ENCODE measurements at places on chromosomes 13 and 19.

- no peak for DNase-seq
Measured at GRCh38 chr13:45879666-45880065, 28.1 kb upstream of the SIAH3 start.

DNA sequence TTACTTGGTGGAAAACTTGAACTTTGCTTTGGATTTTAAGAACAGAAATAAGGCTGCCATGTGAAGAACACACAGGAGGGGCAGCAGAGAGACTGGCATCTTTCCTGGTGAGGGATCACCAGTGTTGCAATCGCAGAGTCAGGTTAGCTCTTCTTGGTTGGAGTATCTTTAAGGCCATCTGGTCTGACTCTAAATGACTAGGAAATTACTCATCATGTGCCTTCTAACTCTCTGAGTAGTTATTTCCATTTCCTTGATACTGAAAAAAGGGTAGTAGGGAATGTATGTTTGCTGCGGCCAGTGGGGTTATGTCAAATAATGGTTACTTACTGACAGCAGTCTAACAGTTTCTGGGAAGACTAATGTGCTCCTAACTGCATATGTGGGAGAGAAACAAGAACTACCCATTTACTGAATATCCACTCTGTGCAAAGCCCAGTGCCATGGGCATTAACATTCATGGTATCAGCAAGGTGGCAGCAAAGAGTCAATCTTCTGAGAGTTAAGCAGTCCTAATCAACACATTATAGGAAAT, 122.1 kb downstream of the COG6 start:
- no peak for DNase-seq

DNA sequence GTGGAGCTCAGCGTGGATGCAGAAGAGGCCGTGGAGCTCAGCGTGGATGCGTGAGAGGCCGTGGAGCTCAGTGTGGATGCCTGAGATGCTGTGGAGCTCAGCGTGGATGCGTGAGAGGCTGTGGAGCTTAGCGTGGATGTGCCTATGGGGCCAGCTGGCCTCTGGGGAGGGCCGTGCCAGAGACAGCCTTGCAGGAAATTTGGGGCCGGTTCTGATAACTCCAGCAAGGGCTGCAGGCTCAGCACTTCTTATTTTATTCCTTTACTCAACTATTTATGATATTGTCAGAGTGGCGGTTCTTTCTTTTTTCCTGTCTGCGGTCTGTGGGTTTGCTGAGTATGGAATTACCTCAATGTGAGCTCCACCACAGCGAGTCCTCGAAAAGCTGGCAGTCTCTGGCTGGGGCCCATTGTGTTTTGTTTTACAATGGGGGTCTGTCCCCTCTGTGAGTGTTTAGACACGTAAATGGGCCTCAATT, 17.8 kb upstream of the TMEM255B start:
- no peak for DNase-seq

GRCh38 chr19:9348253-9348652, 14.6 kb upstream of the ZNF177 start:
- DNase-seq = no peak

GRCh38 chr19:30272554-30272953, 99.6 kb upstream of the ZNF536 start:
- no peak for DNase-seq

DNA sequence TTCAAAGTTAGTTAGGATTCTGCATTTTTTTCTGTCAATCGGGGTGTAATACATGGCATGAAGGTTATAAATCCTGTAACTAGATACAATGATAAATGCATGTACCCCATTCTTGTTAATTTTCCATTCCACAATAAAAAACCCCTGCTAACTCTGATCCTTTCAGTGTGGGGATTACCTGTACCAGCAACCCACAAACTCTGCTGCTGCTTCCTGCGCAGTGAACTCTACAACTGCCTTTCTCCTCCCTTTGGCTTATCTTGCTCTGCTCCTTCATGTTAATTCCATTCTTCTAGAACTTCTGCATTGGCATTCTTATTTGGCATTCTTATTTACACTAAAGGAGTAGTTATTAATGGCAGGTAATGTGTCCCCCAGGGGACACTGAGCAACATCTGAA, 273.1 kb downstream of the KLF12 start:
- DNase-seq = no peak

DNA sequence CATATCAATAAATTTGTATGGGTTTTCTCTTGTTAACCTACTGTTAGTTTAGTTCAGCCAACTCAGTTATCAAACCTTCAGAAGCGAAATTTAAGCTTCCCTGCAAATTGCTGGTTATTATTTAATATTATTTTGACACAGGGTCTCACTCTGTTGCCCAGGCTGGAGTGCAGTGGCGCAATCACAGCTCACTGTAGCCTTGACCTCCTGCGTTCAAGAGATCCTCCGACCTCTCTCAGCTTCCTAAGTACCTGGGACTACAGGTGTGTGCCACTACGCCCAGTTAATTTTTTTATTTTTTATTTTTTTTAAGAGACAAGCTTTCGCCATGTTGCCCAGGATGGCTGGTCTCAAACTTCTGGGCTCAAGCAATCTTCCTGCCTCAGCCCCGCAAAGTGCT, 6.2 kb downstream of the CAB39L start:
- DNase-seq = no peak

GRCh38 chr13:42049454-42049813, 986 bp downstream of the DGKH start:
- DNase-seq = peak; percentile 8

DNA sequence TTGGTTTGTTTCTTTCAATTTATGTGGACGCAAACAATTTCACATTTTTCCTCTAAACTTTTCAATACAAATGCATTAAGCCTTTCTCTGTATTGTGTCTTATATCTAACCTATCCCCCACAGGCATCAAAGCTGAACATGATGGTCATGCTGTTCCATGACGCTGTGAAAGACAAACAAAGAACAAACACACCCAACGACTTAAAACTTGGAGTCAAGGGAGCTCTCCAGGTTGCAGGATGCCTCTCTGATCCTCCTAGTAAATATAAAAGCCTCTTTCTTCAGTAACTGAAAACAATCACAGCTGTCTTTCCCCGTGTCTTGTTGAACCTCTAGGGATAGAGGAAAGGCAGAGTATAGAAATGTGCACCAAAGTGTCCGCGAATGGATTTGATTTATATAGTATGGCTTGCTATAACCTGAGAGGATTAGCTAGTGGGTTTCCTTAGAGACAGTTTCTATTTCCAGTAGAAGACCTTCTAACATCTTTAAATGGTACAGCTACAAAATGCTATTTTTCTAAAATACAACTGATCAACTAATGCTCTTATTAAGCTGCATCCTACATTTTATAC, 43.1 kb downstream of the PCDH9 start:
- DNase-seq = no peak

GRCh38 chr19:54339646-54340358, 840 bp upstream of the LILRA4 start:
- no peak for DNase-seq

GRCh38 chr19:8610041-8610935, at the start of gene ADAMTS10:
ADAMTS10 (minus strand) TSS chr19:8610715; CDS start chr19:8605710, 5,005 bp downstream.
- DNase-seq = no peak

DNA sequence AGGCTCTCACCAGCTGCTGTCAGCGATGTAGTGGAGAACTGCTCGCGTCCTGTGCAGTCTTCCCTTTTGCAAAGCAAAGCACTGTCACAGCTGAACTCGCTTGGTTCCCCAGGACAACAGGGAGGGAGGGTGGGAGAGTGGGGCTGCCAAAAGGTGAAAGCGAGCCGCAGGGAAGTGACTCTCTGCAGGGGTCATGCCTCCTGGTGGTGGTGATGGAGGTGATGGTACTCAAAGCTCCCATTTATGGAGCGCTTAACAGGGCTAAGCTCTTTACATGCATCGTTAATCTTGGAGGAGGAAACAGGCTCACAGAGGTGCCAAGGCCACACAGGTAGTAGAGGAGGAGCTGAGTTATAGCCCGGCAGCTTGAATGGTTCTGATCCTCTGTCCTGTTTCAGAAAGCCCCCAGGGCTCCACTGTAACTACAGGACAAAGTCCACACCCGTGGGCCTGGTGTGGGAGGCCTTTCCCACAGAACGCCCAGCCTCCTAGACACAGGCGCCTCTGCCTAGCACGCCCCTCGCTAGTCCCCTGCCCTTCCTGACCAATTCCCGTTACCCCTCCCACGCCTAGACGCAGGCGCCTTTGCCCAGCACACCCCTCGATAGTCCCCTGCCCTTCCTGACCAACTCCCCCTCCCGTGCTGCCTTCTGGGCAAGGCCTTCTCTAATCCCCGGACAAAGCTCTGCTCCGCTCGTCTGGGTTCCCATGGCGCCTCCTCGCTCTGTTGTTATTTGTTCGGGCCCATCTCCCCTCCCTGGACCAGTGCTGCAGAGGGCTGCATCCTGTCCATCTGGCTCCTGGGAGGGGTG, 10.7 kb downstream of the PPP1R37 start:
- no peak for DNase-seq

GRCh38 chr19:19937403-19937802, 36.7 kb downstream of the ZNF93 start:
- DNase-seq = no peak

- DNase-seq = no peak
Measured at GRCh38 chr13:30806784-30807183, 71.4 kb downstream of the ALOX5AP start.

Data from GM12878 (cell line).